ENCODE measurements at places on chromosomes 7 and 10. TPM values are rescaled to one million over a fixed set of nuclear protein-coding genes. Genes with fewer than 3 reads are reported as not detected.

CUEDC2 gene
- total RNA-seq: 22.9 TPM

KCND2 gene
- 3.4 TPM for total RNA-seq

ANKRD26 gene
- total RNA-seq: 8.9 TPM

TPST1 gene
- 88.1 TPM for total RNA-seq

NPSR1 gene
- total RNA-seq: not detected

EN2 gene
- total RNA-seq: 2.6 TPM

EPO gene
- total RNA-seq: not detected

CALHM3 gene
- not detected for total RNA-seq

DNA sequence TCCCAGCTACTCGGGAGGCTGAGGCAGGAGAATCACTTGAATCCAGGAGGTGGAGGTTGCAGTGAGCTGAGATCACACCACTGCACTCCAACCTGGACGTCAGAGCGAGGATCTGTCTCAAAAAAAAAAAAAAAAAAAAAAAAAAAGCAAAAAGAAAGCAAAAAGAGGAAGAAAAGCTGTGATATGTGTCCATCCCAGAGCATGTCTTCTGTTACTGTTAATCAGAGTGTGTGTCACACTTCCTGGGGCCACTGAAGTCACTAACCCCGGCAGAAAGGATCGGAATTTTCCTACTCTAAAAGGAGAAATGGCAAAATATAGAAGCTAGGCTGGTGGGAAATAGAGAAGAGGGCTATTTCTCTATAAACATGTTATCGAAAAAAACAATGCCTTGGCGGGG, 11.9 kb downstream of the PIK3AP1 start:
- peak; percentile 19 for DNase-seq

- no peak for DNase-seq
Measured at GRCh38 chr7:45685619-45686240, 111.6 kb downstream of the ADCY1 start.

DNA sequence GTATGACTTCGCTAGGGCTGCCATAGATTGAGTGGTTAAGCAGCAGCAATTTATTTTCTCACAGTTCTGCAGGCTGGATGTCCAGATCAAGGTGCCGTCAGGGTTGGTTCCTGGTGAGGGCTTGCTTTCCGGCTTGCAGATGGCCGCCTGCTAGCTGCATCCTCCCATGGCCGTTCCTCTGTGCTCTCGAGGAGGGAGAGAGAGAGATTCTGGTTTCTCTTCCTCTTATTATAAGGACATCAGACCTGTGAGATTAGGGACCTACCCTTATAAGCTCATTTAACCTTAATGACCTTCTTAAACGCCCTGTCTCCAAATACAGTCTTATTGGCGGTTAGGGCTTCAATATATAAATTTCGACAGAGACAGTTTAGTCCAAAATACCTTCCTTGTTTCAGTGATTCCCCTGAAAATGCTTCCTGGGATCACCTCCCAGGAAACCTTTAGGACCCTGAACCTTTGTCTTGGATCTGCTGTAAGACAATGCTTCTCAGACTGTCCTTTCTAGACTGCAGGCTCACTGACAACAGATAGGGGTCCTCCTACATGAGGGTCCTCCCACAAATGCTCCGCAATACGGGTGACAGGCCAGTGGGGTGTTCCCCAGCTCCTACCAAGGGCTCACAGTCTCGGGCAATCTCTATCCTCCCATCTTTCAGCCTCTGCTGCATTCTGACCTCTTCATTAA, 82.5 kb upstream of the BAIAP2L1 start:
- no peak for DNase-seq

GRCh38 chr10:101094121-101094879, 32.5 kb downstream of the KAZALD1 start:
- no peak for DNase-seq

DNA sequence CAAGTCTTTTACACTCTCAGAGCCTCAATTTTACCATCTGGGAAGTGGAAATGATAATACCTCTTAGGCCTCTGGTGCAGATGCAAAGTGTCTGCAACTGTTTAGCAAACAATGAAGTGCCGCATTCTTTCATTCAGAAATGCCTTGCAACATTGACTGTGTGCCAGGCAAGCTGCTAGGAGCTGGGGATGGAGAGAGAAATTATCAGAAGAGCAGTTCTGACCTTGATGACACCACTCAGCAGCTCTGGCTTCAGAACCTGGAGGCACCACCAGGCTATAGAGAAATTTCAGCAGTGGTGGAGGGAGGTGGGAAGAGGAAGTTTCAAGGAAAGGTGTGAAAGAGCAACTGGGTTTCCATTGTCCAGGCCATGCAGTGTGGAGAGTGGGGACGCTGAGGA, 78.1 kb upstream of the HABP2 start:
- no peak for DNase-seq

- DNase-seq: no peak
Measured at GRCh38 chr10:77919713-77920108, 6.8 kb downstream of the DLG5 start.

DNA sequence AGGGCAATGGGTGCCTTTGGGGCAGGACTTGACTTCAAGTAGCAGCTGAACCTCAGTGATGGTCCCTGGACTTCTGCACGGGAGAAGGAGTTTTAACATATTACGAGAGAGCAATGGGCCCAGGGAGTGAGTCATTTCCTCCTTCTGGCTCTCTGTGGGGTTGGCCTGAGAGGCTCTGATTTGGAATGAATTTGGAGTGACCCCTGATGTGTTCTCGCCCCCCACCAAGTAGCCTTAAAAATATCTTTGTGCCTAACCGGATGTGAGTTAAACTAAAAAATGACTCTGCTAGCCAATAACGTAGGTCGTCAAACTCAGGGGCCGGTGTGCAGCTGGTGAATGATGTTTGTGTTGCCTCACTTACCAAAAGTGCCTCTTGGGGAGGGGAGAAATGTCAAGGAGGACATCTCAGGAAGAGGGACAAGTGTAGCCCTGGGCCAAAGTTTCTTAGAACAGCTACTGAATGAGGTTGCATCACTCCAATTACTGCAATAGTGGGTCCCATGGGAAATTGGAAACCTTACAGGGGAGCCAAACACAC, 656.6 kb downstream of the INHBA start:
- DNase-seq: no peak

DNA sequence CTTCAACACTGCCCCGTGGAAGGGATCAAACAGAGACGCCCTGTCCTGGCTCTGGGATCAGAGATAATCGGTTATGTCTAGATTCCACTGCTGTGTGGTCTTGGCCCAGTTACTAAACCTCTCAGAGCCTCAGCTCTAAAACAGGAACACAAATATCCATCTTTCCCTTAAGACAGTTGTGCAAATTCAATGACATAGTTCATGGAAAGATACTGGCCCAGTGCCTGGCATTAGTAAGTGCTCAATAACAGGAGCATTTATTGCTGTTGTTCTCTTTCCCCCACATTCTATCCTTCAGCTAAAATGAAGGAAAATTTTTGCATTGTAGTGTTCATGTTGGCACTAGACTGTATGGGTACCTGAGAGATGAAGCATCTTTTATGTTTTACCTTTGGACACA, 58.6 kb downstream of the TACC2 start:
- no peak for DNase-seq

DNA sequence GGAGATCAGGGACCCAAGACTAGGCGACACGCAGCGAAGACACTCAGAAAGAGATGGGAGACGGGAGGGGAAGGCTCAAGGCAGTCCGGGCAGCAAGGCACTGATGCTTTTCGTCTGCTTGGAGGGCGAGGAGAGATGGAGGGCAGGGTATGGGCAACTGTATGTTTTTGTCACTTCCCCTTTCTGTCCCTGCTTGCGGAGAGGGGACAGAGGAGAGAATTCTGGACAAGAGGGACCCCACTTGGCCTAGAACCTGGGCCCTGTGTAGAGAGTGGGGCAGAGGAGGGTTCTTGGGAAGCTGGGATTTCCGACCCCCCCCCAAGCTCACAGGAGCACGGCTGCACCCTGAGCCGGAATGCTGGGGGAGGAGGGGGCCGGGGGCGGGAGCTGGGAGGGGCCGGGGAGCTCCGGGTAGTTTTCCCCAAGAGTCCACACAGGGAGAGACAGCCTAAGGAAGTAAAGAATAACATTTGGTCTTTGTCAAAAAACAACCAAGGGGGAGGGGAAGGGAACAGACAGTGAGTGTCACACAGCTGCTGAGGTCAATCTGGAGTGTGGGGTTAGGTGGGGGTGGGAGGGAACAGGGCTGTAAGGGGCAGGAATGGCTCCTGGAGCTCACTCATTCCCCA, 1.8 kb downstream of the LRCH4 start:
- DNase-seq: peak; percentile 41

DNA sequence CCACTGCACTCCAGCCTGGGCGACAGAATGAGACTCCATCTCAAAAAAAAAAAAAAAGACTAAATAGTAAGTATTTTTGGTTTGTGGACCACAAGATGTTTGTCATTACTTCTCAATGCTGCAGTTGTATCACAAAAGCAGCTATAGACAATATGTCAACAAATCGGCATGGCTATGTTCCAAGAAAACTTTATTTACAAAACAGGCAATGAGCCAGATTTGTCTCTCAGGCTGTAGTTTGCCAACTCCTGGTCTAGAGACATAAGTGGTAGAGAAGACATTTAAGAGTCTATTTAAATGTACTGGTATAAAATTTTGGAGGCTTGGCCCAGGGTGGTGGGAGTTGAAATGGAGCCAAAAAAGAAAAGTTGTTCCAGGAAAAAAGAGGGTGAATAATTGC, 185.8 kb downstream of the SORCS1 start:
- DNase-seq: no peak

DNA sequence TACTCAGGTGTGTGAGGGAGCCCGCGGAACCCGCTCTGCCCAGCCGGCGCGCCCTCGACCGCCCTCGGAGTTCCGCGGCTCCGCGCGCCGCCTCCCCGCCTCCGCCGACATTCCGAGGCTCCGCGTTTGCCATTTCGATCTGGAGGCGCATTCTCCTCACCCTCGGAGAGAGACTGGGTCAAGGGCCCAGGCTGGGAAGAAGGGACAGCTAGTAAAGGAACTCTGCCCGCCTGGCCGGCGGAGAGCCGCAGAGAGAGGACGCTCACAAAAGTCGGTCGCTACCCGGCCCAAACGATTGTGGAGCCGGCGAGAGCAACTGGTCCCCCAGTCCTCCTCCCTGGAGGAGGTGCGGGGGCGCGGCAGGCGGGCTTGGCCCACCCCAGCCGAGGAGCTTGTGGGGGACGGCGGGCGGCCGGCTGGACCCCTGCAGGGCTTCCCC, 74.5 kb upstream of the LEP start:
- DNase-seq: no peak

GRCh38 chr10:34727595-34728033, 87.5 kb downstream of the PARD3 start:
- DNase-seq: no peak

GRCh38 chr7:42002654-42003053, 234.4 kb downstream of the GLI3 start:
- no peak for DNase-seq

DNA sequence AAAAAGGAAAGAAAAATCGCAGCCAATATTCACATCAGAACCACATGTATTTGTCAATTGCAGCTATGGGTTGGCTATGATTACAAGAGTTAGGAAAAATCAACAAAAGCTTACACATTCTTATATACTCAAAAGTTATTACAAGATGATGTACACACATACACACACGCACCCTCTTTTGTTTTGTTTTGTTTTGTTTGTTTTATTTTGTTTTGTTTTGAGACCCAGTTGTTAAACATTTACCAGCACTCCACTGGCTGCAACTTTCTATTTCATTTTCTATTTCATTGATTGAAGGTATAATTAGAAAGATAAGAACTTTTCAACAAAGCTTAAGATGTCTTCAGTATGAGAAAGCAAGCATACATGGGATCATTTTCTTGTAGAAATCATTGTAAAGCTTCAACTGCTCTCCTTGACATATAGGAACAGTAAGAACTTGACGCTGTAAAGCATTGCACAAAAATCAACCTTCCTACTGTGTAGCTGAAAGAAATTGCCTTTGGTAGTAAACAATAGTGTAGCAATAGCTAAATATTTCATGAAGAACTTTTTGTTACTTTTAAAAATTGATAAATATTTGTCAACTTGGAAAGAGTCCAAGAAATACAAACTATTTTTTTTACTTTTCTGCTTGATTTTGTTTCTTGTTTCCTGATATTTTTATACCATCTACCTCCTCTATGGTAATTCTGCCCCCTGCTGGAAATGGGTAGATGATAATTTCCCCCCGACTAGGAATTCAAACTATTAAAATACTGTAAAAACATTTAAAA, 205.9 kb downstream of the MBL2 start:
- peak; percentile 60 for DNase-seq

GRCh38 chr10:5557040-5557721, 32.4 kb downstream of the CALML3 start:
- no peak for DNase-seq

DNA sequence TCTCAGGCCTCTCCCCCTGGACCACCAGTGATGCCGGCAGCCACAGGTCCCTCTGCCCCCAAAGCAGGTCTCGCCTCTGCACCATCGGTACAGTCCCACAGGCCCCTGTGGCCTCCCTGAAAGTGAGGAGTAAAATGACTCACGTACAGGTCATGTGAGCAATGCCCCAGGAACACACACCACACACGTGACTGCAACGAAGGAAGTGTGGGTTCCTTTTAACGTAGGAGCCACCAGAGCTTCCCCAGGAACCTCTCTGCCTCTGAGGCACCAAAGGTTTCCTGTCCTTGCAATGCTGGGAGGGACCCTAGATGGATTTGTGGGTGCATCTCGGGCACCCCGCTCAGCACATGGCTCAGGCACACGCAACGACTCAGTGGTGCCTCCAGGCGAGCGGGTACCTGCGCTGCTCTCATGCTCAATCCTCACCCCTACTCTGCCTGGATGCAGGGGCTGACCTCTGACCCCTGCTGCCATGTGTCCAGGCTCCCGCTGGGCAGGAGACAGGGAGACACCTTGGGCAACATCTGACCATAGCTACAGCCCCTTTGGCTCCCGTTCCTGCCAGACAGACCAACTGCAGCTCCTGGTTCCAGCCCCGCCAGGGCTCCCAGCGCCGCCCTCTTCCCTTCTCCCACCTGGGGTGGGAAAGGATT, 120.7 kb downstream of the PRKAG2 start:
- peak; percentile 14 for DNase-seq

- peak; percentile 32 for DNase-seq
Measured at GRCh38 chr10:13100349-13101294, 659 bp downstream of the OPTN start.

GRCh38 chr10:64762861-64763260, 1241.7 kb downstream of the REEP3 start:
- no peak for DNase-seq

- peak; percentile 35 for DNase-seq
Measured at GRCh38 chr10:77819210-77820112, 107.1 kb downstream of the DLG5 start.

Data from umbilical cord (tissue), 2 donors.